Chondrocyte (in vitro differentiated cells): ENCODE measurements at places on chromosomes 3 and 15. TPM values are rescaled to one million over a fixed set of nuclear protein-coding genes. Genes with fewer than 3 reads are reported as not detected.

The VEPH1 gene
- 2.2 to 4.3 TPM (median 3.1 TPM) in 3 replicates for total RNA-seq

The CEP152 gene
- 3.6 to 12.6 TPM (median 4.4 TPM) in 3 replicates for total RNA-seq

The ACAP2 gene
- 43.3 to 47.5 TPM (median 45.0 TPM) in 3 replicates for total RNA-seq

The FOXB1 gene
- not detected in 3 replicates for total RNA-seq

The FANCD2OS gene
- total RNA-seq, result not detected in 3 replicates
